ENCODE measurements at places on chromosomes 5 and 9.

DNA sequence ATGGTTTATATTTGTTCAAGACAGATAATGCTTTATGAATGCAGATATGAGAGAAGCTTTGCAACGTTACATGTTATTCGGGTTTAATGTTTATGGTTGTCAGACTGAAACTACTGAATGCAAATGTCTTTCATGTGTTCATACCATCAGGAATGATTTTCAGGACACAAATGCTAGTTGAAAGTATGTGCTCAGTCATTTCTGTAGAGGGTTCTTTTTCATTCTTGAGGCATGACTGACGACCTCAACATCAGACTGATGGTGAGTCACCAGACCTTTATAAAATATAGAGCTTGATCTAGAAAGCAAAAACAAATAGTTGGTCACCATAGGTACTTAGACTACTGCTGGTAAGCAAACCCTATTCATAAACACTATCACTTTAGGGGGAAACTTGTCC is 287.3 kb upstream of the NUDT12 start:
- DNase-seq: no peak

DNA sequence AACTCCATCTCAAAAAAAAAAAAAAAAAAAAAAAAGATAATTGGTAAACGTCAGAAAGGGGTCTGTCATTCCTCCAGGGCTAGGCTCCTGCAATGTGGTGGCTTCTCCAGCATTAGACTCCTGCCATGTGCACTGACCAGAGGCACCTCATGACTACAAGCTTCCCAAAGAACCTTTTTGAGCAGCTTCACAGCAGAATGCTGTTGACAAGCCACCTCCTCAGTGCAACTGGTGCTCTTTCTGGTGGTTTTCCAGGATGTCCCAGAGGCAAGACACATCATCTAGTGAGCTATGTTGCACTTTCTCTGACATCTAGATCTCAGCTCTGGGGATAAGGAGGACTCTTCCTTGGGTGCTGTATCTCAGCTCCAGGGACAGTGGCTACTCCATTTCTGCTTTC is 11.6 kb downstream of the RPL37 start:
- DNase-seq: no peak

GRCh38 chr5:159913501-159913900 is 2.8 kb upstream of the ADRA1B start:
- no peak for DNase-seq

- DNase-seq: no peak
Measured at GRCh38 chr9:112361601-112362000, 18.3 kb upstream of the HSDL2 start.

DNA sequence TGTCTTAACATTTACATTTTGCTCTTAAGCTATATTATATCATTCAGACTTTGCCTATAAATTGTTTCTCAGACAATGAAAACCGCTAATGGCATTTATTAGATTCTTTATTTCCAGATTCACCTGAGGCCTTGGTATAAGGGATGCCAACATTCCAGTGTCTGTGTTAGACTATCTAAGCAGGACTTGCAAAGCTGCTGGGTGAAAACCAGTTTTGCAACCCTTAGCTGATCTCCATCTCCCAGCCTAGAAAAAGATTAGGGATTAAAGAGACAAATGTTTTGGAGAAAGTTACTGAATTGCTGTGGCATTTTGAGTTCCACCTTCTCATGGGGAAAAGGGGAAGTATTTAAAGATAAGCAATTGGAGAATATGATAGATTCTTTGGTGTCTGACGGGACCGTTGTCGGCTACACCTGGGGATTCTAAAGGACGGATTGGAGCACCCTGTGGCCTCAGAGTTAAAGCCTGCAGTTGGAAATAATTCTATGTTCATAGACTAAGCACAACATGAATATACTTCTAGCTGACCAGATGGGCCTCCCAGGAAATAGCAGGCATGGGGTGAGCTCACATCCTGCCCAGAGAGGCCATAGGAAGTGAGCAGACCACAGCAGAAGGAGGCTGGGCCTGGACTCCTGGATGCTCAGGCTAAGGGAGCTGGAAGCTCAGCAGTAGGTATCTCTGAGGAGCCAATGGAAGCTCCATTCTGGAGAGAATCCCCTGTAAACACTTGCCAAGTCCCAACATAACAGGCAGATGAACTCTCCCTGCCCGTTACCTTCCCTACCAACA is 21.8 kb downstream of the ENTREP1 start:
- DNase-seq: no peak

- no peak for DNase-seq
Measured at GRCh38 chr5:80195837-80196400, 59.9 kb downstream of the SERINC5 start.

GRCh38 chr5:125152044-125152443 is 405.6 kb upstream of the ZNF608 start:
- no peak for DNase-seq

DNA sequence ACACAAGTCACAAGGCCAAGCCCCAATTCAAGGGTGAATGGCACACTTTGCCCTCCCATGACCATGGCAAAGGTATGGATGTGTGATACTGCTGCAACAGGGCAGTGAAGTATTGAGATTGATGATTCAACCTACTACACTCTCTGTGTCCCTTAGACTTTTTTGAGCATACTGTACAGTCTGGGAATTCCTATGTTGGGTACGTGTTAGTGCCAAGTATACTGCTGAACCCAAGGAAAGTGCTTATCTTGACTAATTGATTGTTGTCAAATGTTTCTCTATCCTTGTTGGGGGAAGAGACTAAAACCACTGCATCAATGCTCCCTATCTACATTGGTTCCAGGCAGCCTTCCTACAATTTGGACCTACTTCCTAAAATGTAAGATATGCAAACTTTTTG is 93.7 kb downstream of the NDFIP1 start:
- no peak for DNase-seq

DNA sequence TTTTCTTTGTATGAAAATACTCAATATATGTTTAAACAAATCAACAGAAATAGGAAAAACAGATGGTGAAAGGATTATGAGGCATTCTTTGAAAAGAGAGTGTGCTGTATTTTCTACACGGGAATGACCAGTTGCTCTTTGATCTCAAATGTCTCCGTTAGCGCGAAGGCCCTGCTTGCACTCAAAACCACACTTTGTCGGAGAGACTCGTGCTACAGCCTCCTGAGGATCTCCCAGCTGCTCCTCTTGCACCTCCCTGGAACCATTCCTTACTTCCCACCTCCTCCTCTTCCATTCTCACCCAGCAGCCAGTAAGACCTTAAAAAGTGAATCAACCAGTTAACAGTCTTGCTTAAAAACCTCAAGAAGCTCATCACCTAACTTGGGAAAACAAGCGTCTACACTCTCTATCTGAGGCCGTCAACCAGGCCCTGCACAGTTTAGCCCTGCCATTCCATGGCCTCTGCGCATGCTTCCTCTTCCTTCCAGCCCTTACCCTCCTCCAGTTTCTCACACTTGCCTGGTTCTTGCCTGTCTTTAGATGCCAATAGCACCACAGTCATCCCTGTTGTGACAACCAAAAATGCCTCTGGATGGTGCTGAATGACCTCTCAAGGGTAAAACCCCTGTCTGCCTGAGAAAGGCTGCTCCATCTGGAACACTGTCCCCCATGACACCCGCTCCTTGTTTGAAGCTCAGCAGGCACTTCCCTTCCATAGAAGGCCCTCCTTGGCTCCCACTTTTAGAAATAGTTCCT is 594.7 kb upstream of the WWC1 start:
- DNase-seq: no peak

GRCh38 chr9:105421154-105421553 is 26.7 kb upstream of the FSD1L start:
- no peak for DNase-seq

DNA sequence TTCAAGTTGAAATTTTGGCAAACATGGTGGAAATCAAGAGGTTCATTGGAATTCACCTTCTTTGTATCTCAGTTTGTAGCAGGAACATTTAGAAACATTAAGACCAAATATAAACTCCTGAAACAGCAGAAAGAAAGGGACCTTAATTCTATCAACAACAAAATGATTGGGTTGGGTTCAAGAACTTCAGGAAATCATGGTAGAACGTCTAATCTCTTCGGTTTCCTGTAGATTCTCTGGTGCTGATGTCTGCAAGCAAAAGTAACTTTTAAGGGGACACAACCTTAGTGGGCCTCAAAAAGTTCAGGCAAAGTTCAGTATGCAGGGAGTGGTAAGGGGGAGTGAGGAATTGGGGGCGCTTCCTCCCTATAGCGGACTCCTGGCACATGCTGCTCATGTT is 3.4 kb downstream of the IL33 start:
- DNase-seq: no peak

DNA sequence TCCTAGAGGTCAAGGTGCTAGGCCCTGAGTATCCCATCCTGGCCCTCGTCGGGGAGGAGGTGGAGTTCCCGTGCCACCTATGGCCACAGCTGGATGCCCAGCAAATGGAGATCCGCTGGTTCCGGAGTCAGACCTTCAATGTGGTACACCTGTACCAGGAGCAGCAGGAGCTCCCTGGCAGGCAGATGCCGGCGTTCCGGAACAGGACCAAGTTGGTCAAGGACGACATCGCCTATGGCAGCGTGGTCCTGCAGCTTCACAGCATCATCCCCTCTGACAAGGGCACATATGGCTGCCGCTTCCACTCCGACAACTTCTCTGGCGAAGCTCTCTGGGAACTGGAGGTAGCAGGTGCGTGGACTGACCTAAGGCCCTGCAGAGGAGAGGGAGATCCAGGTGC is 7.9 kb downstream of the BTNL9 start:
- DNase-seq: no peak

- DNase-seq: no peak
Measured at GRCh38 chr9:36837431-36838405, 196.3 kb downstream of the PAX5 start.

DNA sequence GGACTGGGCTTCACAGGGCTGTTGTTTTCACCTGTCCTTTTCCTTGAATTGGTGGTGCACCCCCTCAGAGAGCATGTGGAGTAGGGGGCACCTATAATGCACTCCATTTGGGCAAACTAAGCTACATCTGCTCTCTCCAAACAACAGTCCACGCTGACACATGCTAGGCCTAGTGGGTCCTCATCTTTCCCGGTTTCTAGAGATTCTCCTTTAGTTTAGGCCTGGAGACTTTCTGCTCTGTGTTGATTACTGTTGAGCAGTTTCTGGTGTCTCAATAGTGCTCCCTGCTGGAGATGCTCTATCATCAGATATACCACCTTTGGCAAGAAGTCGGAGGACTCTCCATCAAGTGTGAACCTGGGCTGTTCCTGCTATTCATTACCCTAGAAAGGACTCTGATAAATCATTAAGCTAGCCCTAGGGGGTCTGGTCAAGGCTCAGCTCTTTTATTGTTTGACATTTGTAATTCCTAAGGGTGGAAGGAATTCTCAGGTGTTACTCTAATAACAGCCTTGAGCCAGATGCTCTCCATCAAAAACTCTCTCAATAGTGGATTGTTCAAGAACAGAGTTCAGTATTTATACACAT is 64.0 kb upstream of the FYB1 start:
- DNase-seq: peak; percentile 41

- DNase-seq: no peak
Measured at GRCh38 chr5:10498350-10498749, 56.7 kb downstream of the ROPN1L start.

DNA sequence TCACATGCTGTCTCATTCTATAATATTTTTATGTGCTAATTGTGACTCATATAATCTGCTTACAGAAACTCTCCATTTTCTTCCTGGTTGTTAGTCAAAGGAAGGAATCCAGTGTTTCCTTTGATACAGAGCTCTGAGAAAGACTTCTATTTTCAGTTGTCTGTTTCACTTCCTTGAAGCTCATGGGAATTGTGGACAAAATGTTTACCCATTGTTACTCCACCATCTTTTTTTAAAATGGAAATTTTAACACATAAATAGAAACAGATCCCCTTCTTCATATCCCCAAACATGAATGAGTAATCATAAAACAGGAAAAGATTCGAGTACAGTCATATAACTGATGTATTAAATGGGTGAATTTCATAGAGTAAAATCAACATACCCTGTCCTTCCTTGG is 42.0 kb upstream of the KCNN2 start:
- DNase-seq: no peak

- no peak for DNase-seq
Measured at GRCh38 chr5:10351199-10351905, 2.1 kb upstream of the MARCHF6 start.

- no peak for DNase-seq
Measured at GRCh38 chr9:91348191-91348807, 13.4 kb downstream of the AUH start.

- DNase-seq: no peak
Measured at GRCh38 chr5:168971100-168971499, 329.8 kb downstream of the SLIT3 start.

- DNase-seq: no peak
Measured at GRCh38 chr9:124040935-124041816, 29.6 kb downstream of the LHX2 start.

- no peak for DNase-seq
Measured at GRCh38 chr5:74113927-74114326, 487.9 kb downstream of the ARHGEF28 start.

DNA sequence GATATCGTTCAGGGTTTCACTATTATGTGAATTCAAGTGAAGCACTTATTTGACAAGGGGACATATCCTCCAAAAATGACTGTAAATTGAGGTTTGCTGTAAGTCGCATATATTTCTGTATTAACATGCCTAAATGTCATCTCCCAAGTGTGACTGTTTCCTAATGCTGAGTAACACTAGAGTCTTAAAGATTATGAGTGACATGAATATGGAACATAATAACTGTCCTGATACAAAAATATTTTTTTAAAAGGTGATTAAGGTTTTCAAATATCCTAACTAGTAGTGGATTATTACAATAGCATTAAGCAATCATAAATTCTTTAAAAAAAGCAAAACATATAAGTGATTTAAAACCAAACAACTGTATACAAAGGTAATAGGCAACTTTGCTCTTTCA is 3.6 kb downstream of the NFIB start:
- no peak for DNase-seq

GRCh38 chr9:124392871-124393460 is 22.3 kb downstream of the PSMB7 start:
- DNase-seq: no peak

DNA sequence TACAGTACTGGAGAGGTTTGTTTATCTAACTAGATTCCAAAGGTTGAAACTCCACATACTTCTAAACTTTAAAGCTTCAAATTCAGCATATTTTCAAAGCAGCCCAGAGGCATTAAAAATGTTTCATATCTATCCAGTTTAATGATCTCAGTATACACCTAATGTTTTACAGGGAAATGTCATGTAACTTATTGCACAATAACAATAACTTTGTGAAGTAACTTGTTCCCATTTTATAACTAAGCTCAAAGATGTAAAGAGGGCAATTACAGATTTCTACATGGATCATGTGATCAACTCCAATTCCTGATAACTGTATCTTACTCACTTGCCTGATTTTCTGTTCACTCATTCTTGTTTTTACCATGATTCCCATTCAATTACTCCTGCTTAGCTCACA is 610.0 kb downstream of the TAF11L14 start:
- DNase-seq: no peak

GRCh38 chr5:148186248-148187003 is 16.4 kb upstream of the SPINK6 start:
- no peak for DNase-seq

DNA sequence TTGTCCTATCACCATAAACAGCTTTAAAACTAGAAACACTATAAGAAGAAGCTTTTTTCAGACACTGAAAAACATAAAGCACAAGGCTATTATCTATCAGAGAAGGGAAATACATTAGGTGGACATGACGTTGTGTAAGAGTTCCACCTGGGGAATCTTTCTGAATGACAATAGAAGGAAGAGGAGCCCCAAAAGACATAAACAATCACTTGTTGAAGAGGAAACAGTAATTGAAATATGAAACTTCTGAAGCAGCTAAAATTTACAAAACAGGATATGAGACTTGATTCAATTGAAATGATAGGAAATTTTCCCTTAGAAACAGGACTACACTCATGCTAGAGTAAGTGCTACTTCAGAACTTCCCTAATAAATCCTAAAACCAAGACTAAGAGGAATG is 933.6 kb downstream of the EFNA5 start:
- DNase-seq: no peak

All from right renal pelvis (tissue), 4 donors.